GM23338 (cell line): ENCODE measurements at places on chromosomes 2 and 18. TPM values are rescaled to one million over a fixed set of nuclear protein-coding genes. Genes with fewer than 3 reads are reported as not detected.
A peak's percentile ranks its signal among the peaks of the same experiment; 100 is the strongest.

DNA sequence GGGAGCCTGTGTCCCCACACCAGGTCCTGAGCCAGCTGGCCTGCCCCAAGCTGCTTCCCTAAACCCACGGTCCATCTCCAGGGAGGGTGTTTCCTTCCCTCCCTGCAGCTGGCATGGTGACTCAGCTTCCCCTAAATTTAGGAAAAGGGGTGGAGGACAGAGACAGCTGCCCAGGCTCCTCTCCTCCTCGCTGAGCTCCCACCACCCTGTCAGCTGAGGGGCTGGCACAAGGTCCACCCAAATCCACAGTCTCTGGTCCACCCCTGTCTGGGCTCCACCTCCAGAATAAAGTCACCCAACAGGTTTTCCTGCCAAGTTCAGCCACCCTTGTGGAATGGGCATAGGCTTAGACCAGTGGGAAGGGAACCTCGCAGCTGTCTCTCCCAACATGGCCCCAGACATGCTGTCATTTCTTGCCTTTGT is 156.5 kb downstream of the TNS1 start:
- DNase-seq = no peak

DNA sequence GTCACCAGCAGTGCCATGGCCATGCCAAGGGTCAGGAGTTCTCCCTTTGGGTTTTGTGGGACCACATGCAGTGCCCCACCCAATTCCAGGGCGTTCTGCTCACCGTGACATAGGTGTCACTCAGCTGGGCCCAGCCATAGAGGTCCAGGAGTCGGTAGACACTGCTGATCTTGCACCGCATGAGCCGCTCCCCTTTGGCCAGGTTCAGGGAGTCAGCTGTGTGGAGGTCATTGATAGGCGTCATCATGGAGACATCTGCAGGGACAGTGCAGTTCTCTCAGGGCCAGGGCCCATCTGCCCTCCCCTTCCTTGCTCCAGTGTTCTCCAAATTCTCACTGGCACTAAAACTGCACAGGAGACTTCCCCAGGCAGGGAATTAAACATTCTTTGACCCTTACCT is 71.9 kb downstream of the ADD2 start:
- DNase-seq = no peak

DNA sequence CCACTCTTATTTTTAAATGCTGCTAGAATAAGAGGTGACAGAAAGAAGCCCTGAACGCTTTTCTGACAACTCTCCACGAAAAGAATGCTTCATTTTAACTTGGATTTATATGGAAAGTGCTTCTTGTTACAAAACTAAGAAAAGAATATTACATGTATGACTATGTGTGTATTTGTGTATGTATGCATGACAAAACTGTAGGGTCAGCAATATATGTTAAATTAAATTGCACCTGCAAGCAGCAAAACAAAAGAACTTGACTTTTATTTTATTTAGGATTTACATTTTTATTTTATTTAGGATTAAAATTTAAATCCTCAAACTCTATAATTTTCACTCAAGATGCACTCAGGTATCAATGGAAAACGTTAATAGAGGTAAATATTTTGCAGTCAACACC is 187.1 kb downstream of the NR4A2 start:
- no peak for DNase-seq

- DNase-seq = peak; percentile 53
Observed at GRCh38 chr2:52964916-52965530, 802.6 kb upstream of the CHAC2 start.

GRCh38 chr2:65626831-65627230 is 194.4 kb upstream of the SPRED2 start:
- DNase-seq = no peak

DNA sequence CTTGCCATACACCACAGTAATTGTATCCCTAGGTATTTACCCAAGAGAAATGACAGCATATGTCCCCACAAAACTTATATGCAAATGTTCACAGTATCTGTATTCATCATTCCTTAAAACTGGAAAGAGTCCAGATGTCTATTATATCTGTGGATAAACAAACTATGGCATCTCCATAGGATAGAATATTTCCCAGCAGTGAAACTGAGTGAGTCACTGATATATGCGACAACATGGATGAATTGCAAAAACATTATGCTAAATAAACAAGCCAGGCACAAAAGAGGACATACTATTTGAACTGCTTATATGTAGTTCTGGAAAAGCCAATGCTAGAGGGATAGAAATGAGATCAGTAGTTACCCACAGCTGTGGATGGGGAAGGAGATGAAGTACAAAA is 359.4 kb upstream of the DSEL start:
- DNase-seq = no peak

DNA sequence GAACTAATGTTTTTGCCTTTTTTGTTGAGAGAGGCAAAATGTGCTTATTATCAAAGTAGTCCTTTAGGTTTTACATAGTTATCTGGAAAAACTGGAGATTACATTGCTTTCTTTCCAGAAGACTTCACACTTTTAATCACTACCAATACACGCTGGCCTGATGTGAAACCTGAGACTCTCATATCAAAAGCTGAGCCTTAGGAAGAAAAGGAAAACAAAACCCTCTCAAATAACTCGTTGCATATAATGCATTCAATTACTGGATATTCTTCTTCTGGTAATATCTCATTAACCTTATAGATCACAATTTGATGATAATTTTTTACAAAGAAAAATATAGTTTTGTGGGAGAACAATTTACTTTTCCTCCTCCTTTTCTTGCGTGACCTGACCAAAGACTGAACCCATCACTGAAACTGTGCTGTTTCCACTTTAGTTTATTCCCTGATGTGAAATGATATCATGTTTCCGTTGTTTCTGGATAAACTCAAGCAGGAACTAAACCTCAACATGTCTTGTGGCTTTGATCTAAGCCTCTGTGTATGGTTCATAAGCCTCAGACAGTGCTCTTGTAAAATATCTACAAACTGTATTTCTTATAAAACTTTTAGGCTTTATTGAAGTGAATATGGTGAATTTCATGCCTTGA is 332.4 kb downstream of the GULP1 start:
- DNase-seq = no peak

DNA sequence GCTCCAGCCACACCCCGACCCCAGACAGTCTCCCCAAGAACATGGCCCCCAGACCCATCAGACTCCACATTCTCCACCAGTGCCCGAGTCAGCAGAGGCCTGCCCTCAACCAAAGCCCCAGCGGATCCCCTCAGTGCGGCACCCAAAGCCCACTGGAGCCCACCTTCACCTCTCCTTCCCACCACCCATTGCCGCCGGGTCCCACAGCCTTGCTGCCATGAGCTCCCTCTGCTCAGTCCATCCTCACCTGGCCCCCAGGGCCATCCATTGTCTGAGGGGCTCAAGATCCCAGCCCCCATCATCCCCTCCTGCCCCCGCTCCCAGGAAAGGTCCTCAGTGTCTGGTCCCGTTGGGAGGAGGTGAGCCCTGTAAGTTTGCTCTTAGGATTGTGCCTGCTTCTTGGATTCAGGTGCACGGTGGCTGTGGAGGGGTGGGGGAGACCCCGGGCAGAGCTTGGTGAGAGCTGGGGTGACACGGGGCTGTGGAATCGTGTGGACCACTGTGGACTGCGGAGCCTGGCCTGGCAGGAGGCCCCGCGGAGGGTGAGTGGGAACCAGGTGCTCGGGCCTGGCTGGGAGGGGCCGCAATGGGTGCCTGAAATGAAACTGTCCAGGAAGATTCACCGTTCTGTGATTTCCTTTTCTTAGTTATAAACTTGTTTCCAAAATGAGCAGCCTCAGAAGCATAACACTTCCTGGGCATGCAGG is 32.7 kb upstream of the GPC1 start:
- DNase-seq = no peak

- no peak for DNase-seq
Observed at GRCh38 chr18:59616501-59616900, 80.7 kb downstream of the CCBE1 start.

GRCh38 chr2:128303095-128303791 is 15.4 kb downstream of the HS6ST1 start:
- no peak for DNase-seq

DNA sequence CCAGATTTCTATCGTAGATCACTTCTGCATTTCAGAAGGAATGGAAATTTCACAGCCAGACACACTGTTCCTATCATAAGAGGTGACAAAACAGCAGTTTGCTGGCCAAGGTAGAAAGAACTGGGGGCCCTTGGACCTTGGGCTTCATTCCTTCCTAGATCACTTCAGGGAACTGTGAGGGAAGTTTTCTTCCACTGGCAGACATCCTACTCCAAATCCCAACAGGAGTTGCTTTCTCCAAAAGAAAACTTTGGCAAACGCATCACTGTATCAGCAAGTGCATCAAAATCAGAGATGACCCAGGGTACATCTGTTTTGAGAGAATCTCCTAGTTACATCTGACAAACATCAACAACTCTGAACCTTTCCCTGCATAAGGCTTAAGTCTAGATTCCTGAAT is 348.4 kb upstream of the KLHL29 start:
- no peak for DNase-seq

DNA sequence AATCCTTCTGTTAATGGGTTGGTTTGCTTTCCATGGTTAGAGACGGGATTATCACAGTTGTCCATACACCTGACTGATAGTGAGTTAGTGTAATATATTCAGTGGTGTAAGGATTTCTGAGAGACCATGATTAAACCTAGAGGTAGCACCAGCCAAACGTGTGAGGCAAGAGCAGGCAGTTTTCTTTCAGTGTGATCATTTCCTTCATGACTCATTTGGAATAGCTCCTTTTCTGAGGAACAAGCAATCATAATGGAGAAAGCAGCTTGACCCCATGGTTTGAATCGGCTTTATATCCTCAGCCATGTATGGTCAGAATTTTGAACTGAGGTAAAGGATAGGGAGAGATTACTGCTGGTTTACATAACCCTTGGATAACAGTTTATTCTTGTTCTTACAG is 2.9 kb downstream of the MXD1 start:
- no peak for DNase-seq

DNA sequence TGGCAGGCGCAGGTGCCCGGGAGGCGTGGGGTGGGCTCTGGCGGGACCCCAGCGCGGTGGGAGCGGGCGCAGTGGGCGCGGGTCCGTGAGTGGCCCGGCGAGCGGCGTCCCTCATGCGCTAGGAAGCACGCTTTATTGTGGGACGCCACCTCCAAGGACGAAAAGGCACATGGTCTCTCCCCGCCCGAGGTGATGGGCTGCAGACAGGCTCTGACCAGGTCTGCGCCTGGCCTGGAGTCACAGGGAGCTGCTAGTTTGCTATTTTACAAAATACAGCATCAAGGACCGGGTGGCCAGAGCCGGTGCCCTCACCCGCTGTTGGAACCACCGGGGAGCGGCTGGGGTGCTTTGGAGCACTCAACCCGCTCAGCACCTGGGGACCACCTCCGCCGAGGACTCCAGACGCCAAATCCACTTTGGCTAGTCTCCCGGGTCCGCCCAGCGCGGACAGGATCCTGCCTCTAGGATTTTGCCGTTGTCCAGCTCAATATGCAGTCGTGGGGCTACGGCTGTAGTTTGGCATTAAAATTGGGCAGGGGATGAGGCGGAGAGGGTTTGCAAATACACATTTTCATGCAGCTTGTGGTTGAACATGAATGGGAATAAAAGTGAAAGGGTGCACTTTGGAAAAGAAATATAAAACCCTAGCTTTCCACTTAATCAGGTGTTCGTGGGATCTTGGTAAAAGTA is 65.4 kb downstream of the LRRFIP1 start:
- DNase-seq = peak; percentile 61

GRCh38 chr2:85240055-85240454 is 87.7 kb downstream of the TGOLN2 start:
- DNase-seq = no peak

- DNase-seq = no peak
Observed at GRCh38 chr2:161307676-161308075, 549 bp upstream of the PSMD14 start.

DNA sequence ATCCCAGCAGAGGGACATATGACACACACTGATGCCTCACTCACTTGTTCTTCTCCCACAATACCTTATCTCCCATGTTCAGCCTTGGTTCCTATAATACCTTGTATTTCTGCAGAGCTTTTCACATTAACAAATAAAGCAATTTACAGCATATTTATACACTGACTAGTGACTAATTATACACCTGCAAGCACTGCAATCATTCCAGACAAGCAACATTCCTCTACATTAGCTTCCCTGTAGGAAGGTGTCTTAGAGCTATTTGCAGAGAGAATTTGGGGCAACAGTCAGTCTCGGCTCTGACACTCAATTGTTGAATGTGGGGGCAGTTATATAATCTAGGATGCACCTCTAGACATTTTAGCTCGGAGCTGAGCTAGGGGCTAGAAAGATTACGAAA is 9.5 kb upstream of the INSIG2 start:
- DNase-seq = no peak

CYRIA gene
- total RNA-seq = 3.9 and 5.3 TPM in 2 replicates

HOXD12 gene
- total RNA-seq = not detected in 2 replicates

IL1RN gene
- not detected in 2 replicates for total RNA-seq

TTR gene
- not detected in 2 replicates for total RNA-seq

GYPC gene
- 13.4 and 19.6 TPM in 2 replicates for total RNA-seq

B4GALT6 gene
- total RNA-seq = 33.8 and 40.4 TPM in 2 replicates

TRABD2A gene
- 12.1 and 15.7 TPM in 2 replicates for total RNA-seq

IL37 gene
- not detected in 2 replicates for total RNA-seq
